PC-3 (cell line): ENCODE measurements at places on chromosomes 12 and 14. TPM values are rescaled to one million over a fixed set of nuclear protein-coding genes. Genes with fewer than 3 reads are reported as not detected.

GRCh38 chr14:92945959-92946846, 23.3 kb downstream of the CHGA start:
- H3K36me3 ChIP-seq = no peaks in the 10 kb centered on the region
- no peak overlapping the region for H3K4me3 ChIP-seq
- no peaks in the 10 kb centered on the region for H3K27me3 ChIP-seq
- peaks cover 10% of the 10 kb centered on the region for H3K4me1 ChIP-seq

DNA sequence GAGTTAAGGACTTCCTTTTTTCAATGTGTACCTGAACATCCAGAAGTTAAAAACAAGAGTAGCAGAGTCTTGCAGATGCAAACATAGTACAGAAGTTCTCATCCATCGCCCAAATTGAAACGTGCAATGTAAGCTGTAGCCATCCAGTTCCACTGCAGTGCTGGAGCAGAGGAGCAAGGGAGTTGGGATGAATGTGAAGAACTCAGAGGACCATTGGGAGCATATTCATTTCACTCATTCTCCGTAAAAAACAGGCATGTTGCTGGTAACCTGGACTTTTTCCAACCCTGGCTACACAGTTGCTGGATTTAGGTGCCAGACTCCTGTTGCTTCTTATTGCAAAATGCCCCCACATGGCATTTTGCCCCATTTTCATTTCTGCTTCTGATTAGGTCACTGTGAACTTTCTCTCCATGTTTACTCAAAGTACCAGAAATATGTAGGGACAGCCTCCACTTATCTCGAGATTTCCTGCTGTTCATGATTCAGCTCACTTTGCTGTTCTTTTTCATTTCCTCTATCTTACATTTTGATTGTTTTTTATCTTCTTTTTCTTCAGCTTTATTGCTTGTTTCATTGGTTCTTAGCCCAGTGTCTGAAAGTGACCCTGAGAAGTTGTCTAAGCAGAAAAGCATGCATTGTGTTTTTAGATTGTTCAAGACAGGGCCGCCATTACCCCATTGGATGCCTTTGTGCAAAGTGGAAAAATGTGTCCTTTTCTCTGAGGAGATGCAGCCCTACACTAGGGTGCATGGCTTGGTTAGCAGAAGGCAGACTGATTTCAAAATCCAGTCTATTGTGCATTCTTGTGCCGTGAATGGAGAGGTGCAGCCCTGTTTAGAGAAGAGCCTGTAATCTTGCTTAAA, 109.0 kb upstream of the AMIGO2 start:
- peak; percentile 36 for DNase-seq
- H3K36me3 ChIP-seq = no peaks in the 10 kb centered on the region
- H3K4me3 ChIP-seq = no peak overlapping the region
- H3K27ac ChIP-seq = no peak overlapping the region

DNA sequence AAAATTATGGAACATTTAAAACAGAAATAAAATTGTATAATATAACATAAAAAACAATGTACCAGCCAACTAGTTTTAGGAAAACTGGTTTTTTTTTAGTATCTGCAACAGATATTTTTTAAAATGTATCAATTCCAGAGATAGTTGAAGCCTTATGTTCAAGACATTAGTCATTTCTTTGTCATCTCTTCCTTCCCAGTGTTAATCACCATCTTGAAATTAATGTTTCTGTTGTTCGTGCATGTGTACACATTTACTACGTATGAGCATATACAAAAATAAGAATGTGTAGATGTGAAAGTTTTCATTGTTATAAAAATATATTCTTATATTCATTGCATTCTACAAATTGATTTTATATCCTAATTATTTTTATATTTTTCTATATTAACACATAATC, 1062.1 kb downstream of the SLC6A15 start:
- DNase-seq = peak; percentile 24
- no peaks in the 10 kb centered on the region for H3K4me1 ChIP-seq
- no peak overlapping the region for H3K4me3 ChIP-seq

GRCh38 chr12:62006076-62006732, 254.0 kb upstream of the USP15 start:
- DNase-seq = peak; percentile 63
- H3K36me3 ChIP-seq = no peaks in the 10 kb centered on the region
- no peak overlapping the region for H3K27ac ChIP-seq
- H3K4me1 ChIP-seq = no peaks in the 10 kb centered on the region

GRCh38 chr12:57893431-57894353, 47.2 kb upstream of the CTDSP2 start:
- H3K36me3 ChIP-seq = no peaks in the 10 kb centered on the region
- peaks cover 42% of the 10 kb centered on the region for H3K4me1 ChIP-seq
- DNase-seq = no peak
- no peaks in the 10 kb centered on the region for H3K27me3 ChIP-seq

DNA sequence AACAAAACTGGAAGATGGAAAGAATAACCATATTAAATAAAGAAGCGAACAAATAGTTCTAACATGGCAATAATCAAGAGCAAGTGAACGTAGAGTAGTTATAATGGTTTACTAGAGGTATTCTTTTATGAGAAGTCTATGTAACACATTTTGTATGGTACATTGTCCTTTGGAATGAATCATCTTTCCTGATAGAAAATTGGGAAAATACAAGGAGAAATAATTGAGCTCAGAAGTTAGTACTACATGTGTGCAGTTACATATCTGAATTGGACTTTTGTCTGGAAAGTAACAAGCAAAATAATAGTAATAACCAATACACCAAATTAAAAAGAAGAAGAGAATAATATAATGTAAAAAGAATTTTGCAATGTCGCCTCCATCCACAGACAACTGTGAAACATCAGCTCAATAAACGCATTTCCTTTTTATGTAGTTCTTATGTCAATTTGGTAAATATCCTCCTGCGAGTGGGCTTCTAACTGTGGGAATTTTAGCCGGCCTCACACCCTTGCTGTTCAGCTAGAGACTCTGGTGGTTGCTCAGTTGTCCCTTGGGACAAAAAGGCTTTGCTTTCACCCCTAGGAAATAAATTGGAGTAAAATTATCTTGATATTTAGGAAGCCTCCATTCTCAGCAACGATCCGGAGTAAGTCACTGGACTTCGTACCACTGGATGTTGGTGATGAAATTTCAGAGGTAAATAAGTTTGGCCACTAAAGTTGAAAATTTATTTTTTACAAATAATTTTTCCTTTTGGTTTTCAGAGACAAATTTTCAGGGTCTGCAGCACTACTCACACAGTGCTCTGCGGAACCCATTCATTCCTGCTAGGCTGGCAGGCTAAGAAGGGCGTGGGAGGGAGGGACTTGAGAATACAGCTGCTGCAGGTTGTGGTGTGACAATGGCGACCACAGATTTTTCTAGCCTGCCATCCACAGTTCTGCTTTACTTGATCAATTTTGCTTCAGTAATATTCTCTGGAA, 1.1 kb upstream of the TUBA1A start:
- H3K27ac ChIP-seq = no peak overlapping the region
- no peaks in the 10 kb centered on the region; the same call in 1 of the 2 replicates for H3K27me3 ChIP-seq
- peaks cover 5% of the 10 kb centered on the region; the same call in 1 of the 2 replicates for H3K4me1 ChIP-seq
- peak overlapping the region; percentile 89 for H3K4me3 ChIP-seq

- no peaks in the 10 kb centered on the region for H3K27me3 ChIP-seq
- no peak overlapping the region for H3K4me3 ChIP-seq
- DNase-seq = no peak
- H3K36me3 ChIP-seq = no peaks in the 10 kb centered on the region
- H3K27ac ChIP-seq = no peak overlapping the region
These were observed 36.5 kb upstream of the LRRC10 start for GRCh38 chr12:69647178-69647577.

DNA sequence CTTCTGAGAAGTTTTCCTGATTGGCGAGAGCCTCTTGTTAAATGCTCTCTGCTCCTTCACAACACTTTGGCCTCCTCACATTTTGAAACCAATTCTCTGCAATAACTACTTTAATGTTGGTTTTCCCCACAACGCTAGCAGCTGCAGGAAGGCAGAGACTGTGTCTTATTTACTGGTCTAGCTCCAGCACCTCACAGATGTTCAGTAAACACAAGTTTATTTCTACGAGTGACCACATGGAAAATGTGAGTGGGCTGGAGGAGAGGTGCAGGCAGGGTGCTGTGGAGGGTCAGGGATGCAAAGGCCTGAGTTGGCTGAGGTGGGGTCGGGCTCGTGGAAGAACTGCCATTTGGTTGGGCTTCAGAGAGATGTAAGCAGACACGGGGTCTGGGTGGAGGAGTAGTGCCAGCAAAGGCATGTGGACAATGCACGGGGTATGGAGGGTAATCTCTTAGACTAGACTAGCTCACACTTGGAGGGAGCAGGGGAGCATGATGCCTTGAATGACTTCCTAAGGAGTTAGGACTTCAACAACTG, 117.4 kb upstream of the RTL1 start:
- no peak overlapping the region for H3K27ac ChIP-seq
- H3K36me3 ChIP-seq = no peaks in the 10 kb centered on the region
- no peaks in the 10 kb centered on the region for H3K27me3 ChIP-seq
- H3K4me1 ChIP-seq = no peaks in the 10 kb centered on the region
- H3K4me3 ChIP-seq = no peak overlapping the region

DNA sequence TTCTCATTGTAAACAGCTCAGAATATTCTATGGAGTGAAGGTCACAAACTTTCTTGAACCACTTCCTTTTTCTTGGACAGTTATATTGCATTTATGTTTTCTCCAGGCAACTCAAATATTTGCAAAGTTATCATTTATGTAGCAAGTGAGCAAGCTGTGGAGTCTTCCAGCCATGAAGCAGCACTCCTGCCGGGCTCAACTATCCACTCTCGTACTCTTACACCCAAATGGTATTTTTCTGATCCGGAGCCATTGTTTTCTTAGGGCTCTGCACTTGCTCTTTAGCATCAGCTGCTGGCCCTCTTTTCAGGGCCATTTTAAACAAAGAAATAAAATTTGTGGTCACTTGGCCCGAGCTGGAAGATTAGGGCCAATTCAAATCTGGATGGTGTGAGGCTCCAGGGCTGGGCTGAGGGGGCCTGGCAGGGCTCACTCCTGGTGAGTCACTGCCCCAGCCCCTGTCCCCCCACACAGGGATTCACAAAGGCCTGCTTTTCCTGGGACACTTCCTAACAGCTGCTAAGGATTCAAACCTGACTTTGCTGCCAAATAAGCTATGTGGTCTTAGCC, 19.7 kb downstream of the SYNE3 start:
- peaks cover 12% of the 10 kb centered on the region for H3K4me1 ChIP-seq
- no peak overlapping the region for H3K4me3 ChIP-seq

DNA sequence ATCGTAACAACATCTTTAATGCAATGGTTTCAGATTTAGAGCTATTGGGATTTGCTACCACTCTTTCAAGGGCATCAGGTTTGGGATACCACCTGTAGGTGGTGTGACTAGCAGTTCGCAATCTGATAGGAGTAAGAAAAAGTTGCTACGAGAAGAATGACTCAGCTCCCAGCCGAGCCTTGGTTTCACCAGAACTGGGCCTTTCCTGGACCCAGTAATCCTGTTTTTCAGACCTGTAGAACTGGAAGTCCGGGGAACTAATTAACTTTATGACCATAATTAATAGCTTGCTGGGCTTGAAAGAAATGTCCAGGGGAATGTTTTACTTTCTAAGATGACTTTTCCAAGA, 770 bp downstream of the ABHD4 start:
- H3K27ac ChIP-seq = peak overlapping the region; percentile 68
- no peaks in the 10 kb centered on the region for H3K27me3 ChIP-seq
- peaks cover 7% of the 10 kb centered on the region; the same call in 1 of the 2 replicates for H3K36me3 ChIP-seq

- H3K4me3 ChIP-seq = peak overlapping the region; percentile 80
- peaks cover 14% of the 10 kb centered on the region for H3K4me1 ChIP-seq
- peak overlapping the region; percentile 86 for H3K27ac ChIP-seq
- H3K27me3 ChIP-seq = no peaks in the 10 kb centered on the region
- peaks cover 9% of the 10 kb centered on the region; the same call in 1 of the 2 replicates for H3K36me3 ChIP-seq
- DNase-seq = peak; percentile 49
These were observed 652 bp downstream of the SUPT16H start for GRCh38 chr14:21382886-21383847.

- no peaks in the 10 kb centered on the region for H3K36me3 ChIP-seq
- no peak for DNase-seq
- H3K27ac ChIP-seq = no peak overlapping the region
- peaks cover 18% of the 10 kb centered on the region for H3K4me1 ChIP-seq
- no peaks in the 10 kb centered on the region for H3K27me3 ChIP-seq
These were observed 201.6 kb downstream of the RAD51B start for GRCh38 chr14:68020999-68021663.

DNA sequence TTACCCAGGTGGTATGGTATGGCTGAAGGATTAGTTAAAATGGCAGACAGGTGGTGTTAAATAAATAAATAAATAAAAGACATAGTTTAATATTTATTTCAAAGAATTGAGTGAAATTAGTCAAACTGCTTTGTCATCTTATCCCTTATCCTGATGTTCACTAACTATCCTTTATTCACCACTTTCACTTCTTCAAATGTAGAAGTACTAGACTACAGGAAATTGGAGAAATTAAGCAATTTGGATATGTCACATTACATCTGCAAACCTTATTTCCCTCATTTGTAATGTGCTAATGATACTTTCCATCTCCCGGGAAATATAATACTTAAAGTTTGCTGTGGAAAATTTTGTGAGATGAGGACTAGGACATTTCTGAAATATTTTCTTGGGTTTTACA, 1195.7 kb downstream of the LRFN5 start:
- no peak overlapping the region for H3K27ac ChIP-seq
- DNase-seq = no peak
- H3K4me1 ChIP-seq = 0 out of 2 replicates have a peak, but pooled peaks cover 3% of the 10 kb centered on the region
- H3K4me3 ChIP-seq = no peak overlapping the region
- H3K27me3 ChIP-seq = no peaks in the 10 kb centered on the region

GRCh38 chr14:91352728-91353692, 64.6 kb downstream of the CCDC88C start:
- H3K4me3 ChIP-seq = no peak overlapping the region
- no peaks in the 10 kb centered on the region for H3K4me1 ChIP-seq
- H3K36me3 ChIP-seq = no peaks in the 10 kb centered on the region
- DNase-seq = no peak

DNA sequence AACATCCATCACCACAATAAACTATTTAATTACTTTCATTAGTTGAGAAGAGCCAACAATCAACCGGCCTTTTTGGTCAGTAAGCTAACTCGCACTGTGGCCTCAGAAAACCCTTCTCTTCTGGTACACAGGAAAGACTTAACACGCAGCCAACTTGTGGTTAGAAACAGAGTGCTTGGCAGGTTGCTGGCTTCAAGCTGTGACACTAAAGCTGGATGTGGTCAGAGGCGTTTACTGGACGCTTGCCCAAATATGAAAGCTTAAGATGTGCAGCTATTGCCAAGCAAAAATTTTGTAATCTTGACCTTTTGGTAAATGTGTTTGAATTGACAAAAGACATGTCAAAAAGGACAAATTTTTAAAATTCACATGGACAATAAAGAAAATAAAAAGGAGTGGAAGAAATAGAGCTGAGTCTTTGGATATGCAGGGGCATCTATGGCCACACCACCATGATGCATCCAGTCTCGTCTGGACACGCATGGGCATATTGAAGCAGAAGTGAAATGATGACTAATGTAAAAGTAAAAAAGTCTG, 2.6 kb upstream of the KLRK1 start:
- H3K27me3 ChIP-seq = no peaks in the 10 kb centered on the region
- DNase-seq = peak; percentile 85
- no peak overlapping the region for H3K4me3 ChIP-seq
- H3K36me3 ChIP-seq = no peaks in the 10 kb centered on the region
- H3K4me1 ChIP-seq = peaks cover 45% of the 10 kb centered on the region

USP44 gene
- not detected in 2 replicates for total RNA-seq

SRRM4 gene
- under 0.01 TPM in 1 of 2 replicates, not detected in the other for total RNA-seq

AQP2 gene
- total RNA-seq = not detected in 2 replicates

SLC25A3 gene
- 466 and 547 TPM in 2 replicates for total RNA-seq

C14orf132 gene
- 0.06 TPM in 1 of 2 replicates, not detected in the other for total RNA-seq

COPS7A gene
- 82.3 and 86.9 TPM in 2 replicates for total RNA-seq

STXBP6 gene
- total RNA-seq = 0.40 TPM in 1 of 2 replicates, not detected in the other

TAS2R30 gene
- total RNA-seq = 0.66 and 2.0 TPM in 2 replicates

CFAP73 gene
- total RNA-seq = not detected in 2 replicates

WSCD2 gene
- not detected in 2 replicates for total RNA-seq

CINP gene
- total RNA-seq = 76.9 and 83.6 TPM in 2 replicates

CCDC88C gene
- 19.7 and 27.4 TPM in 2 replicates for total RNA-seq
